ENCODE measurements at places on chromosomes 11 and 22.

- no peak for DNase-seq
These were observed 70.1 kb downstream of the ARL14EP start for GRCh38 chr11:30393012-30393411.

DNA sequence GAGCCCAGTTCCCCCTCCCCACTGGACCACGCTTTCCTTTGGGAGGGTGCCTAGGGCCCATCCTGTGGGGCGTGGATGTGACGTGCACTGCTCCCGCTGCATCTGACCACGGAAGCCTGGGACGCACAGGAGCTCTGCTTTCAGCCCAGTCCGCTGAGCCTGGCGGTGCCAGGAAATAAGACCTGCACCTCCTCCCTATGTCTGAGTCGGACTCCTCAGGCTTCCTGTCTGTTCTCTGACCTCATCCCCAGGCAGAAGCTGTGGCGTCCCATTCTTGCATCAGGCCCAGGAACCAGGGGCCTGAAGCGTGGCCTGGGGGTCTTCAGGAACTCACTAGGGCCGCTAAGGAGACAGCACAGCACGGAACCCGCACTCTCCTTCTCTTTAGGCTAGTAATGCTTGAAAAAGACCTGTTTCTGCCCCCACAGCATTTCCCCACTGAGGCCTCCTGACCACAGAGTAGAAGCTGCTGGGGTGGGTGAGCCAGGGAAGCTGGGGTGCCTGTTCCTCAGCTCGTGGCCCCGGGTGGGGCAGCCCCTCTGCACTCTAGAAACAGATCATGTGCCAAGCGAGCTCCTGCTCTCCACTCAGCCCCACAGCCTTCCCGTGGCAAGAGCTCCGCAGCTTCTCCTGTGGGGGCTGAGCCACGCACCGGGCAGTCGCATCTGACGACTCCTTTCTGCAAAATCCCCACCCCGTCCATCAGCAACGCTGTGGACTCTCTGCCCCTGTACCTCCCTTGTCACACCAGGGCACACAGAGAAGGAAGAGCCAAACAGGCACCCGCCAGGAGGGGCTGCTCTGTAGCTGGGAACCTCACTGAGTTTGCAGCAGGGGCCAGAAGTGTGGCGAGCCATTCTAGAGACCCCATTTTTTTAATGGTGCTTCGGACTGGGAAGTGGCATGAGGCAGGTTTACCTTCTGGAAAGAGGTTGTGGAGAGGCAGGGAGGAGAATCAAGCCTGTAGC lies 22.6 kb downstream of the MOV10L1 start:
- no peak for DNase-seq

DNA sequence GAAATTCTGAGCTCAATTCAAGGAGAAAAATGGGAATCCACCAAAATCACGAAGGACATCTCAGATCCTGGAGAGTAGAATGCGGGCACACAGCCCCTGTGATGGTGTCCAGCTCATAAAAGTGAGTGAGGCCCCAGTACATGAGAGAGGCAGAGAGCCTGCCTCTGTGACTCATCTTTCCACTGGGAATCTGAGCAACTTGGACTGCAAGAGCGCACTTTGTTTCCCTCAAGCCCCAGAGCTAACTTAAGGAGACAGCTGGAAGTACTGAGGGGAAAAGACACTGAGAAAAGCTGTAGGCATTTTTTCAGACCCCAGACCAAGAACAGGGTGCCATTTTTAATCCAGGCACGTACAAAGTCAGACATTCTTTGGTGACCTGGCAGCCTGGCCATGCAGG lies 273.7 kb downstream of the C11orf87 start:
- no peak for DNase-seq

DNA sequence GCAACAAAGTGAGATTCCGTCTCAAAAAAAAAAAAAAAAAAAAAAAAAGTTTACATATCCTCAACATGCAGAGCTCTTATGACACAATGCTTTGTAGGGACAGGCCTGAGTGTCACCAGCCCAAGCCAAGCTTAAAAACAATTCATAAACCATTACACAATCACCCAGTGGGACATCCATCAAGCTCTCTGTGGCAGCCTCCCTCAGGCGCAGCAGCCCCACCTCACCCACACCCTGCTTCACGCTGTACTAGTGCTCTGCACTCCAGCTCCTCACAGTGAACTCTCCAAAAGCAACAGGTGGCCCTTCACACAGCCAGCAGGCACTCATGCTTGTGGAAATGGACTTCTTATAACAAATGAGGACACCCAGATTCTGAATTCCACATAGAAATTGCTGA lies 3.5 kb upstream of the FOXRED2 start:
- no peak for DNase-seq

- peak; percentile 60 for DNase-seq
These were observed 24.4 kb downstream of the RTN4R start for GRCh38 chr22:20243537-20244249.

DNA sequence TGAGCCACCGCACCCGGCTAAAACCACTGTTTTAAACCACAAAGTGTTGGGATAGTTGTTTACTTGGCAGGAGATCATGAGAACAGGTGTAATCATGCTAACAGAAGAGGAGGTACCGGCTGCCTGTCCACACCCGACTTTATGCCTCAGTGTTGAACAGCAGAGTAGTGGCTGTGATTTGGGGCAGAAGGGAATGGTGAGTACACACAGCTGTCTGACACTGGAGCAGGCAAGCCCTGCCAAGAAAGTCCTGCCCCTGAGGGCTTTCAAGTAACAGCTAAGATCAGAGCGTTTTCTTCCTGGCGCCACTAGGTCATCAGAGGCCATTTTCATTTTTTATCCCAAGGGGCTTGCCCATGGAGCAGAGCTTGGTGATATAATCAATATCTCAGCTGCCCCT lies 8.1 kb downstream of the CDKN1C start:
- no peak for DNase-seq

GRCh38 chr22:37182101-37182948 lies 5.7 kb downstream of the C1QTNF6 start:
- DNase-seq, result no peak

- no peak for DNase-seq
These were observed 57.6 kb downstream of the FBXO7 start for GRCh38 chr22:32531931-32532819.

DNA sequence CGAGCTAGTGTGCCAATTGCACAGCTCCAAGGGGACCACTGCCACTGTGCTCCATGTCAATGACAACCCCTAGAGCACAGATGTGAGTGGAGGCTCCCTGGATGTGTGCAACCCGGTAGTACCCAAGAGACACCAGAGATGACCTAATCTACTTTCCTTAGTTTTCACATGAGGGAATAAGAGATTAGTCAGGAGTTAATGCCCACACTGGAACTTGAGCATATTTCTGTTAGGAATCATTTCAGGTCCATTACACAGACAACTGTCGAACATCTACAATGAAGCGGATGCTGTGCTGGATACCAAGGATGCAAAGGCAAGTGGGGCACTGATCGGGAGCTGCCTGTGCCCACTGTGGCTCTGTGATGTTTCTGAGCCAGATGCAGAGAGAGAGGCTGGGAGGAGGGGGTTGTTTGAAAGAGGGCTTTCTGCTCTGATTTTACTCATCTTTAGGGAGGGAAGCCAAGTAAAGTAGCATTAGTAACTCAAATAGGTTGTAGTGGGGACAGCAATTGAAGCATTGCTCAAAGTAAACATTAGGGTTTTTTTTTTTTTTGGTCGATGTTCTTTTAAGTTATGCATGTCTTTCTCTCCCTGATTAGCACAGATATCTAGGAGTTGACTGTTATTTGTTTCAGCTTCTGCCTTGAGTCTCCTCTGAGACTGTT lies 82.5 kb upstream of the SORL1-AS1 start:
- DNase-seq, result no peak

- DNase-seq, result peak; percentile 51
These were observed 2.8 kb downstream of the IL17RA start for GRCh38 chr22:17087498-17088131.

DNA sequence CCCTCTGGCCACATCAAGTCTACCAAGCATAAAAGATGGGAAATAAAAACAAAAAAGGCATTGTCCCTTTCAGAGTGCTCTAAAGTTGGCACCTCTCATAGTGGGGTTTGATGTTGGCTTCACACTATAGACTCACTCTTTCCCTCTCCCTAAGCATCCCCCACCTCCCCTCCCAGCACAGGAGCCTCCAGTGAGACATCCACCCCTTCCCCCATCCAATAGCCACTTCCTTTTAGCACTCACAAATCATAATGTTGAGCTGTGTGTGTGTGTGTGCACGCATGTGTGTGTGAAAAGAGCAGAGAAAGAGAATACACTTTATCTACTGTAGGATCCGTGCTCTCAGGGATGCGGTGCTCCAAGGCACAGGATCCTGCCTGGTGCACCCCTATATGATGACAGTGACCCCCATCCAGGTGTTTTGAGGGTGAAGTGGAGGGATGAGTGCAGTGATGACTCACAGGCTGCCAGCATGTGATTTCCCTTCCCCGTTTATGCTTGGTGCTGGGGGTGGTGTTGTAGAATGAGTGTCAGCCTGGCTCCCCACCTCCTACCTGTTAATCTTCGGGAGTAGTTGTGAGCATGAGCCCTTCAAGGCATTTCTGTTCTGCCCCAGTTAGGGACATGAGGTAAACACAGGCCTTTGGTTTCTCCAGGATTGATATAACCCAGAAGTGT lies 235.2 kb upstream of the B3GAT1 start:
- DNase-seq, result no peak

GRCh38 chr11:33525789-33526188 lies 174.8 kb downstream of the C11orf91 start:
- DNase-seq, result no peak

DNA sequence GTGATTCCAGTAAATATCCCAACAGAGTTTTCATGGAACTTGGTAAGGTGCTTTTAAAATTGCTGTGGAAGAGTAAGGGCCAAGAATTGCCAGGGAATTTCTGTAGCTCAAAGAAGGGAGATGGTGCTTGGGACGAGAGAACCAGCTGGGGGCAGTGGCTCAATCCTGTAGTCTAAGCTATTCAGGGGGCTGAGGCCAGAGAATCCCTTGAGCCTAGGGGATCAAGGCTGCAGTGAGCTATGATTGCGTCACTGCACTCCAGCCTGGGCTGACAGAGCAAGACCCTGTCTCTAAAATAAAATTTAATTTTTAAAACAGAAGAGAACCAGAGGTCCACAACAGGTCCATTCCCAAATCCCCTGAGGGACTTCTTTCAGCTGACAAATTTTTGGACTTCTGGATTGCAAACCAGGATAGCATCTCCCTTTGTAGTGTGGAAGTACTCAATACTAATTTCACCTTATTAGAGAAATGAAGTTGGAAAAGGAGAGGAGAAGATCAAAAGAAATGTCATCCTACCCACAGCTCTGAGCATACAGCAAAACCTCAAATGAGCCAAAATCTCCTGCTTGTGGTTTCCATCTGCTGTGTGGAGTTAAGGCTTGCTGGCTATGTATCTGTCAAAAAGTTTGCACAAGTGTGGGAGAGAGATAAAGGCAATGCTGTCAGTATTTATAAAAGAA lies 59.2 kb upstream of the CLPB start:
- no peak for DNase-seq

- DNase-seq, result no peak
These were observed 43.6 kb downstream of the COA4 start for GRCh38 chr11:73833067-73833466.

DNA sequence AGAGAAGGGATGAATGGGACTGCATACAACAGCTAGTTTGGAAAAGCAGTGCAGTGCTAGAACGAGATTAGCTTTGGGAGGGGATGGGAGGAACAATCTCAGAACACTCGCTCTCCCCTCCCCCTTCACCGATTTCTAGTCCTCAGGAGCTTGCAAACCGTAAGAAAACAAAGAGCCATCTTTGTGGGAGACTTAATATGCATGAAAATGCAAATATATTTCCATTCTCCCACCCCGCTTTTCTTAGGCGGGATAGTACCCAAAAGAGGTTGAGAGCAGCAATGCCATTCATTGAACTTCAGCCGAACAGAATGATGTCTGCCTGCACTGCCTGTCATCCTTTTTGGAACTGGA lies 1.1 kb downstream of the SPINDOC start:
- no peak for DNase-seq

DNA sequence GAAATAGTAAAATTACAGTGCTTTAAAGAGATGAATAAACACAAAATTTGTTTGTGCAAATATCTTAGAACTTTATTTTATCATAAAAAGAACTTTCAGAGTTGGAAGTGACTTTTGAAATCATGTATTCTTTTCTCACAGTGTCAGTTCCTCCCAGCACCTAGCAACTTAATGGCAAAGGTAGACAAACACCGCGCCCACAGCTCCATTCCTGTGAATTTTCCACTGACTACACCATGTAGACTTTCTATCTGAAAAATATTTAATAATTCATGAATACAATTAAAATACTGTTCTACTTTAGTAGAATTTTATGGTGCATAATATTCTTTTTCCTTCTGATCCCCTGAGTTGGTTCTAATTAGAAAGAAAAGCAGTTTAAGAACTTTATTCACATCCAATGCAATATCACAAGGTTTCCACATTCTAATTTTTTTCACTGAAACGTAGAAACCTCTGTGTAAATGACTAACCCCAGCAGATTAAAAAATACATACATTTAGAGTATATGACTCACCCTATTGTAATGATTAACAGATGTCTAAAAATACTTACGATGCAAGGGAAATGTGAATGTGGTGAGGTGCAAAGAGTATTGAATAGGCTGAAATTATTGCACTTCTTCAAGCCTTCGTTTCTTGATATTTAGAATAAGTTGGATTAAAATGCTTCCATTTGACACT lies 218.2 kb upstream of the CCDC179 start:
- DNase-seq, result no peak

GRCh38 chr11:32891657-32892354 lies 805 bp upstream of the QSER1 start:
- DNase-seq, result no peak

- DNase-seq, result no peak
These were observed 86.8 kb upstream of the TIMP3 start for GRCh38 chr22:32714458-32715430.

- no peak for DNase-seq
These were observed 4.8 kb downstream of the ROBO4 start for GRCh38 chr11:124892750-124893454.

GRCh38 chr11:126115816-126116331 lies 53.2 kb upstream of the CDON start:
- DNase-seq, result peak; percentile 5

DNA sequence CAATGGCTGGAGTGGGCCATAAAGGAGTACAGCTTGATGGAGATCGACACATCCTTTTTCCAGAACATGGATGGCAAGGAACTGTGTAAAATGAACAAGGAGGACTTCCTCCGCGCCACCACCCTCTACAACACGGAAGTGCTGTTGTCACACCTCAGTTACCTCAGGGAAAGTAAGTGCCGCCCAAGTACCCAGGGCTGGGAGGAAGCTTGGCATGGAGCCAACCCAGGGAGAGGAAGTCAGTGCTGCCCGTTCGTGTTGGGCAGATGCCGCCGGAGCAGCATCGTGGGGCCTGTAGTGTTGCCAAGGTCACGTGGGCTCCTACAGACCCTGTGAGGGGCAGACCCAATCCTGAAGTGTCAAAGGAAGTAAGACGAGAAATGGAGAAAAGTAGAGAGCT lies 78.9 kb downstream of the FLI1 start:
- peak; percentile 23 for DNase-seq

GRCh38 chr11:44172966-44173365 lies 77.5 kb downstream of the EXT2 start:
- DNase-seq, result no peak

Data from CD4-positive, alpha-beta T cell (primary cell).